ENCODE measurements at places on chromosomes 7 and 10.

- DNase-seq: no peak
Observed at GRCh38 chr7:132239422-132239994, 336.8 kb downstream of the PLXNA4 start.

DNA sequence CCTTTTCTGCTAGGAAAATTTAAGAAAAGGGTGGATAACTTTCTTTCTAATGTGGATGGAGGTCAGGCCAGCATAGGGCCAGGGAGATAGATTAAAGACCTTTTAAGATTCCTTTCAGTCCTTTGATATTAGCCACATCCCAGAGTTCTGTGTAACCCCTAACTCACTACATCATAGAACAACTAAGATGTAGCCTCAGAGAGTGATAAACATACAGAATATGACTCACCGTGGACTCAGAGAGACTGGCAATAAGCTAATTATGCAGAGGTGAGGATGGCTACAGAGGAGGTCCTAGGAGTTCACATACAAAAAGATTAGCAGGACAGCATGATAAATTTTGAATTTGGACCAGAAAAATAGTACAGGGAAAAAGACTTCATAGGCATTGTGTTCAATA lies 141.0 kb downstream of the AOAH start:
- DNase-seq: no peak

DNA sequence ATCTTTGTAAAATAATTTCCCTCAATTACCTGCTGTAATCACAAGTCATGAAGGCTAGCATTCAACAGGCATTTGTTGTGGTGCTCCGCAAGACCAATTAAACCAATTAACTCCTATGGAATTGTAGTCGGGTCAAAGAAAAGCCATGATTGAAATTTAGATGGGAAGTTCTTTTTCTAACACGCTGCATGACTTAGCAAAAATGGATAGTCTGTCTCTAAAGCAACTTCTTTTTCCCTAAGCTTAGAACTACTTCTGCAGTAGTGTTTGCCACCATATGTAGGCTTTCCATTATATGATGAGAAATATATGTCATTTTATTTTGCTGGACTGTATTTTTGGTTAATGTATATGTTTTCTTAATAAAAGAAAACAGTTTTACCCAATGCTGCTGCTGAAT lies 119.1 kb downstream of the TSPAN12 start:
- no peak for DNase-seq

DNA sequence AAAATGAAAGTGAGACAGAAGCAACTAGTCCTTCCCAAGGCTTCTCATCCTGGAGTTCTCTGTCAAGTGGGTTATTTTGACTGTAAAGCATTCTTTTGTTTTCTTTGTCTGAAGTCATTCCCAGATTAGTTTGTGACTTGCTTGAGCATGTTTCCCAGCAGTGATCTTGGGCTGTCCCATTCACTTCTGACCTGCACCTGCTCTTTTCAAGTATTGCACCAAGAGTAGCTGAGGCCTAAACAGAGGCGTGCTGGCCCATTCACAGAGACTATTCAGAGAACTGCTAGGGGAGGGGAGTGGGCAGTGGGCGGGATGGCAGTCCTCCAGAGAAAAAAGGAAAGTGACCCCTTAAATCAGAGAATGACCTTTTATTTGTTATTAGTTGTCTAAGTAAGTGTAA lies 61.3 kb downstream of the CACNA2D1 start:
- DNase-seq: no peak

DNA sequence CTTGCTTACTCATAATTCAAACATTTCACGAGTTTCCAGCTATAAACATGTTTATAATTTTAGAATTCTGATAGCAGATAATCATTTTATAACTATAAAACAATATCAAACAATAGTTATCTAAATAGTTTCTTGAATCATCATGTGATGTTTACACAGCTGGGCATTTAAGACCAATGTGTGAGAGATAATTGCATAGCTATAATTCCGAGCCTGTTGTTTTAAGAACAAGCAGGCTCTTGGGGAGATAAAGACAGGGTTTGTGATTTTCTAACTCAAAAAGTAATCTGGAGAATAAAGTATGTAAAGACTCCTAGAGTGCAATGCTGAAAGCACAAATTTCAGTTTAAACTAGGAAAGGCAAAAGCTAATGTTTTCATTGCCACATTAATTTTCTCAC lies 331.2 kb downstream of the LRRTM3 start:
- no peak for DNase-seq

- DNase-seq: no peak
Observed at GRCh38 chr7:146375170-146375569, 258.6 kb downstream of the CNTNAP2 start.

DNA sequence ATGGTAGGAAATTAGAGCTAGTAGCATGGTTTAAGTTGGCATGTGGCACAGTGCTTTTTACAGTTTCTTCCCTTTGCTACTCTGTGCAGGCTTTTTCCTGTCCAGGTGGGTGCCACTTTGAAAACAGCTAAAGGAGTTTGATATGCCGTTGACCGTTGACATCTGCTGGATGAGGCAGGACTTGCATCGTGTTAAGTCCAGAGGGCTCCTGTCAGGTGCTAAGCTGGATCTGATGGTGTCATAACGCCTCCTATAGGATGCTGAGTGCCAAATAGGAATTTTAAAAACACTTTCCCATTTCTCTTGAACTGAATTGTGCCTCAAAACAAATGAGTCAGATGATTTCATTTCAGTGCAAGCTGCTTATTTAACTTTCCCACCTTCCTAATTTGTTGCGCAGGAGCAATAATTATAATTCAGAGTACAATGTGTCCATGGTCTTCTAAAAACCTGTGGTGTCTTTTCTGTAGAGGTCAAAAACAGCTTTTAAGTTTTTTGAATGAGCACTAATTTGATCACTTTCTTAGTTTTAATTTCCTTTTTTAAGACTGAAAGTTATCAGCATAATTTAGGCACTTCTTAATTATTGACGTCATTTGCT lies 178.3 kb downstream of the CDCA7L start:
- DNase-seq: no peak

- no peak for DNase-seq
Observed at GRCh38 chr10:79406683-79407422, 38.6 kb downstream of the ZCCHC24 start.

Measured in stimulated activated CD8-positive, alpha-beta memory T cell treated with anti-CD3 and anti-CD28 coated beads, Interleukin-7, amount 100 ng/mL, for 1 hour (primary cell).